ENCODE measurements at places on chromosomes 16 and 17.
A peak's percentile ranks its signal among the peaks of the same experiment; 100 is the strongest.

DNA sequence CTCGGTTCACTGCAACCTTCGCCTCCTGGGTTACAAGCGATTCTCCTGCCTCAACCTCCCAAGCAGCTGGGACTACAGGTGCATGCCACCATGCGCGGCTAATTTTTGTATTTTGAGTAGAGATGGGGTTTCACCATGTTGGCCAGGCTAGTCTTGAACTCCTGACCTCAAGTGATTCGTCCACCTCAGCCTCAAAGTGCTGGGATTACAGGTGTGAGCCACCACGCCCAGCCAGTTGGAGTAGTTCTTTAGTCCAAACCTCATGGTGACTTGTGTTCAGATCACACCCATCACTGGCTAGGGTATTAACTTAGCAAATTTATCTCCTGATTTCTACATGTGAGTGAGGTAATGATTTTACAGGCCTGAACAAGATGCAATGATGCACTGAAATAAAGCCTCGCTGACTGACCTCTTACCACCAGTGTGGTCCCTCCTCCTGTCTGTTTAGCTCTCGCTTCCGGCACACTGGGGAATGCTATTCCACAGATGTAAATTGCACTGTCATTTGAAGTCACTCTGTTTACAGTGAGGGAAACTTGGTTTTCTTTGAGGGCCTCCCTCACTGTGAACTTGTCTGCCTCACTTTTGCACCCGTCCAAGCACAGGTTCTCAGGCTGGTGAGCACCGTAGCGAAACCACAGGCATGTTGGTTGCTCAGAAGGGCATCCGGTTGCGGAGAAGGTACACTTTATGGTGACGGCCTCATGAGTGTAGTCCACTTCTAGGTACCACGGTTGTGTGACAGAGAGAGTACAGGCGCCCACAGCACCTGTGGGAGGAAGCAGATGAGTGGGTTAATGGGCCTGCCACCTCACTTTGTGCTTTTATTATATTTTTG, 5.5 kb downstream of the IGSF6 start:
- peak overlapping the region; percentile 84 for H3K27ac ChIP-seq
- no peaks in the 10 kb centered on the region for H3K36me3 ChIP-seq
- H3K4me3 ChIP-seq, result no peak overlapping the region
- no peaks in the 10 kb centered on the region for H3K27me3 ChIP-seq
- peak; percentile 60 for DNase-seq

DNA sequence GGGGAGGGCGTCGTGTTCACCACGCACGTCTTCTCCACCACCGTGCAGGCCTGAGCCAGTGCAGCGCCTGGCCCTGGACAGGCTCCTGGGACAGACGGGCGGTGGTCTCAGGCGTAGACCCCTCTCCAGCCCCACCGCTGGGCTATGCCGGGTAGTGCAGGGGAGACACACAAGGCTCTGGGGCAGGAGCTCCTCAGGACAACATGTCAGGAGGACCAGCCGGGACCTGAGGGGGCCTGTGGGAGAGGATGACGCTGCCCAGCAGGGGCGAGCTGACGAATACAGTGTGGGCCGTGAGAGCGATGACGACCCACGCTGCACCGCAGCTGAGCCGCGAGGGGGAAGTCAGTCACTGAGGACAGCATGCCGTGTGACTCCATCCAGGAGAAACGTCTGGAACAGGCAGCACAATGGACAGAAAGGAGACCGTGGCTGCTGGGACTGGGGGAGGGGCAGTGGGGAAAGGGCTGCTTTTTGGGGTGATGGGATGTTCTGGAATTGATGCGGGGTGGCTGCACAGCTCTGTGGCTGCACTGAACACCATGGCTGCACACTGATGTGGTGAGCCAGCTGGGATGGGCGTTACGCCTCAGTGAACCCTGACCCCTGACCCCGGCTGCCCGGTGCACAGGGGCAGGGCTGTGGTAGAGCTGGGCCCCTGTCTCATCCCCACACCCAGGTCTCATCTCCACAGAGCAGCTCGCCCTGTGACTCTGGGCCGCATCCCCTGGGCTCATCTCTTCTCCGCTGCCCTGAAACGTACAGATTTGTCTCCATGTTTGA, 20.2 kb downstream of the DNASE1 start:
- no peak overlapping the region for H3K27ac ChIP-seq
- peaks cover 17% of the 10 kb centered on the region for H3K4me1 ChIP-seq
- H3K36me3 ChIP-seq, result peaks cover 12% of the 10 kb centered on the region
- no peak overlapping the region for H3K4me3 ChIP-seq
- H3K27me3 ChIP-seq, result no peaks in the 10 kb centered on the region
- no peak for DNase-seq

- no peak for DNase-seq
- peaks cover 33% of the 10 kb centered on the region for H3K4me1 ChIP-seq
- H3K27ac ChIP-seq, result no peak overlapping the region
- no peaks in the 10 kb centered on the region for H3K36me3 ChIP-seq
Observed at GRCh38 chr16:66477028-66477515, 50.0 kb downstream of the BEAN1 start.

DNA sequence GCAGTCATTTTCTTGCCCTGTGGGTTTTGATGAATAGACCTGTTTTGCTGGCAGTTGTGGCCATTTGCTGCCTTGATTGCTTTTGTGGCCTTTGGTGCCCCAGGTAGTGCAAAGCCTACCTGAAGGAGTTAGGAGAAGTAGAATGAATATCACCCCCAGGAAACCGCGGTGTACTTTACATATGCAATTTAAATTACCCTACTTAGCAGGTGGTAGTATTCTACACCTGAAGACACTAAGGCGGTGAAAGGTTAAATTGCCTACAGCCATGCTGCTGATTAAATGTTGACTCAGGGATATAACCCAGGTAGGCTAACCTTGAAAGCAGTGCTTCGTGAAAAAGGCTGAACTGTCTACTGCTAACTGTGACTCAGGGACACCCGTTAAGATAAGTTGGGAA, 27.2 kb upstream of the WWOX start:
- H3K4me3 ChIP-seq, result no peak overlapping the region
- H3K4me1 ChIP-seq, result no peaks in the 10 kb centered on the region
- DNase-seq, result no peak
- H3K36me3 ChIP-seq, result no peaks in the 10 kb centered on the region
- H3K27ac ChIP-seq, result no peak overlapping the region
- H3K27me3 ChIP-seq, result no peaks in the 10 kb centered on the region
